Breast epithelium (tissue), 4 donors: ENCODE measurements at places on chromosomes 7 and 10.

- no peak for DNase-seq
Measured at GRCh38 chr7:127771707-127772106, 119.7 kb downstream of the SND1 start.

DNA sequence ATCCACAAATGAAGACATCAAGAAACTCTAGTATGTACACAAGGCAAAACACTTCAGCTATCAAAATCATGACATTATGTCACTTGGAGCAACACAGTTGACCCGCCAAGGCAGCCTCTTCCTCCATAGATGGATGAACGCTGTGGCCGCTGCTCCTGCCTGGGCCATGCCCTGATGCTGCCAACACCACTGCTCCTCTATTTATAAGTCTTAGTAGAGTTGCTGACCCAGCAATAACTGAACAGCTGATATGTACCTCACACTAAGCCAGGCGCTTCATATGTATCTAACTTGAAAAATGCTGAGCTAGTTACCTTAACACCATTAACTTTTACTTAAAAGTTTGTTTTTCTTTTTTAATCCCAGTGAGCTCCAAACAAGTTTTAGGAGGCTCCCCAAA lies 131.9 kb downstream of the LYZL1 start:
- DNase-seq = no peak

DNA sequence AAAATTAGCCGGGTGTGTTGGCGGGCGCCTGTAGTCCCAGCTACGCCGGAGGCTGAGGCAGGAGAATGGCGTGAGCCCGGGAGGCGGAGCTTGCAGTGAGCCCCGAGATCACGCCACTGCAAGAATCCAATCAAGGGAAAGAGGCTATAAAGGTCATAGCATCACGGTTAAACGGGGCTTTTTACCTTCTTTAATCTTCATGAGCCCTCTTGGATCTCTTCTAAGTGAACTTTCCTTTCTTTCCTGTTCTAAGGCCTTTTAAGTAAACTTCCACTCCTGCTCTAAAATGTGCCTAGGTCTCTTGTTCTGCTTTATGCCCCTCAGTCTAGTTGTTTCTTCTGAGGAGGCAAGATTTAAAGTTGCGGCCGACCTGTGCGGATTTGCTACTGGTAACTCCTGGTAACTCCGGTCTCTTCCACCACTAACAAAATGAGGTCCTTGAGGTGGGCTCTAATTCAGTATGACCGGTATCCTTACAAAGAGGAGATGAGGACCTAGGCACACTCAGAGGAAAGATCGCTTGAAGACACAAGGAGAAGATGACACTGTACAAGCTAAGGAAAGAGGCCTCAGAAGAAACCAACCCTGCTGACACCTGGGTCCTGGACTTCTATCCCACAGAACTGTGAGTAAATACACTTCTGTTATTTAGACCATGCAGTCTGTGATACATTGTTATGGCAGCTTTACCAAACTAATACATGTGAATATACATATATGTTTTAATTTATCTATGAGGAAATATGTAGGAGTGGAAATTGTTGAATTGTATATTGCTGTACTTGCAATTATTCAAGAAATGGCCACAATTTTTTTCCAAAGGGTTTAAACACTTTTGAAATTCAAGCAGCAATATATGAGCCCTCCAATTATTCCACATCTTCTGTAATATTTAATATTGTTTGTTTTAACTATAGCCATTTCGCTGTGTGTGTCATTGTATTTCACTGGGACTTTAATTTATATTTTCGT lies 331.5 kb upstream of the CNTNAP2 start:
- DNase-seq = no peak

- no peak for DNase-seq
Measured at GRCh38 chr7:45435131-45435530, 139.0 kb upstream of the ADCY1 start.

GRCh38 chr7:122833888-122834570 lies 52.2 kb downstream of the CADPS2 start:
- DNase-seq = no peak

DNA sequence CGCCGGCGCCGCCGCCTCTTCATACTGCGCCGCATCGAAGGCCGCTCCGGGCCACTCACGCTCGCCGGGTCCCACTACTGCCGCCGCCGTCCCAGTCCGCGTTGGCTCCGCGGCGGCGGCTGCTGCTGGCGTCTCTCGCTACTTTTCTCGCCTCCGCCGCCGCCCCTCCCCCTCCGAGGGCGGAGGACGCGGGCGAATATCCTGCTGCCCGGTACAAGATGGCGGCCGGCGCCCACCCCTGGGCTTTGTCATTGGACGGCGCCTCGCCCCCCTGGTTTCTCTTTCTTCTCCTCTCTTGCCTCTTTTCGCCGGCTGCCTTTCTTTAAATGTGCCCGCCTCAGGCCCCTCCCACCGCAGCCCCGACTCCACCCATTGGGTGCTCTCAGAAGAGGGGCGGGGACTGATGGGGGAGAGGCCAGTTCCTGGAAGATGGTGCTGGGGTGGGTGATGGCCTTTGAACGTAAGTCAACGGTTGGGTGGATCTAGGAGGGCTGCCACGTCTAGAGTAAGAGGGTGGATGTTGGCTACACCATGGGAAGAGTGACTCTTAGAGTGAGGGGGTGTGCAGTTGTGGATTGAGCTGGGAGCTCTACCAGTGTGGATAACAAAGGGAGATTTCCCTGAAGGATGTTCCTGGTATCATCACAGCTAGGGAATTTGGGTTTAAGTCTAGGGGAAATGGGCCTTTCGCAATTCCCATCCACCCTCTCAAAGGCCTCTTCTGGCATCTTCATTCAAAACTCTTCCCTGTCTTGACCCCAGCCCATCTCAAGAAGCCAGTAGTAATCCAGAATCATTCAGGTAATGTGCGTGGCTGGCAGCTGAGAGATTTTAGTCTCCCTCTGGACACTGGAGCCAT lies at the start of gene CCDC71L:
Gene CCDC71L, minus strand, starts transcription at position 297 of the 859 bp plus-strand sequence. Its CDS starts 262 bp downstream, at position 35.
- peak; percentile 94 for DNase-seq

DNA sequence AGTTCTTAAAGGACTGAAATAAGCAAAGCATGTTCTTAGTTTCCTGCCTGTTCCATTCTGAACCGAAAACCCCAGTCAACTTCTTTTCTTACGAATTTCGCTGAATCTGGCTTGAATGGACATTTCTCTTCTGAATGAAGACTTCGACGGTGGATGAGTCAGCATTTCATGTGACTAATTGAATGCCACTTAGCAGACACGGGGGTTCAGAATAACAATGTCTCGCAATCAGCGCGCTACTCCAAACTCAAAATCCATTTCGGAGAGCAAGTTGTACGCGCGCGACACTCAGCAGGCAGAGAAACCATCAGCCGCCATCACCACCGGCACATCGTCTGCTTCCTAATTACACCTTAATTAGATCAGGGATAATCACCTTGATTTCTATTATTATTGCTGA lies 239.0 kb upstream of the KLF6 start:
- no peak for DNase-seq

- DNase-seq = no peak
Measured at GRCh38 chr7:44867073-44867995, 18.0 kb downstream of the PURB start.
